ENCODE measurements at places on chromosomes 11 and 22.
A peak's percentile ranks its signal among the peaks of the same experiment; 100 is the strongest.

DNA sequence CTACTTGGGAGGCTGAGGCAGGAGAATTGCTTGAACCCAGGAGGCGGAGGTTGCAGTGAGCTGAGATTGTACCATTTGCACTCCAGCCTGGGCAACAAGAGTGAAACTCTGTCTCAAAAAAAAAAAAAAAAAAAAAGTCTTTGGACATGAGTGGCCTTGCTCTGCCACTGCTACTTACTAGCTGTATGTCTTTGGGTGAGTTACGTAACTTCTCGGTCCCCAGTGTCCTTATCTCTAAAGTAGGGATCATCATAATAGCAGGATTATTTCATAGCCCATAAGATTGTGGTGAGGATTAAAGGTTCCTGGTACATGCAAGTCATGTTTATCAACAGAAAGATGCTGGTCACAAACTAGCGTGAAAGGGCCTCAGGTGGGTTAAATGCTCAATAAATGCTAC, 53.9 kb upstream of the HEPHL1 start:
- no peak for DNase-seq

- DNase-seq, result no peak
Measured at GRCh38 chr22:35558031-35558430, 17.4 kb downstream of the RASD2 start.

DNA sequence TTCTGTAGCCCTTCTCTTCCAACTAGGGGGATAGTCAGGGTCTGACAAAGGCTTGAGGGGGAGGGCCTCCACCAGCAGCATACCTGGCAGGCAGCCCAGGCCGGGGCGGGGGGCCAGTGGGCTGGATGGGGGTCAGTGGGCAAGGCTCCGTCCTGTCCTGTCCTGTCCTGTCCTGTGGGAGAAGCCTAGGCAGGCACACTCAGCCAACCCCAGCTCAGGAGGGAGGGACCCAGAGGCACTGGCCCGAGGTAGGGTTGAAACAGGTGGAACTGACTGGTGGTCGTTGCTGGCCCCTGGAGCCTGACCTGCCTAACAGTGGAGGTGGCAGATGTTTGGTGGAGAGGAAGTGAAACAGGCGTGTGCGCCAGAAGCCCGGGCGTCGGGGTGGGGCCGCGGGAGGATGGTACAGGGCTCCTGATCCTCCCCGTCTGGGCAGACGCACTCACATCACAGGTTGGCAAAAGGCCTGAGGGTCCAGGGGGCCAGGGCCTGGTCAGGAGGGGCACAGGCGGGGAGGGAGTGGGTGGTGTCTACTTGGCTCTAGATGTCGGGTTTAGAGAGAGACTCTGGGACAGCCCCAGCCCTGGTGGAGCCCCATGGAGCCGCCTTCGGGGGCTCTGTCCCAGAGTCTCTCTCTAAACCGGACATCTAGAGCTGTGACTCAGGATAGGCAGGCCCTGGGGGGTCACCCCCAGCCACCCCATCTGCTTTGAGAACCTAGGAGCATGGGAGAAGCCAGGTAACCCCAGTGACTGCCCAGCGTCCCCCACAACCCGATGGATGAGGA, 32.5 kb upstream of the GRAMD4 start:
- DNase-seq, result no peak

DNA sequence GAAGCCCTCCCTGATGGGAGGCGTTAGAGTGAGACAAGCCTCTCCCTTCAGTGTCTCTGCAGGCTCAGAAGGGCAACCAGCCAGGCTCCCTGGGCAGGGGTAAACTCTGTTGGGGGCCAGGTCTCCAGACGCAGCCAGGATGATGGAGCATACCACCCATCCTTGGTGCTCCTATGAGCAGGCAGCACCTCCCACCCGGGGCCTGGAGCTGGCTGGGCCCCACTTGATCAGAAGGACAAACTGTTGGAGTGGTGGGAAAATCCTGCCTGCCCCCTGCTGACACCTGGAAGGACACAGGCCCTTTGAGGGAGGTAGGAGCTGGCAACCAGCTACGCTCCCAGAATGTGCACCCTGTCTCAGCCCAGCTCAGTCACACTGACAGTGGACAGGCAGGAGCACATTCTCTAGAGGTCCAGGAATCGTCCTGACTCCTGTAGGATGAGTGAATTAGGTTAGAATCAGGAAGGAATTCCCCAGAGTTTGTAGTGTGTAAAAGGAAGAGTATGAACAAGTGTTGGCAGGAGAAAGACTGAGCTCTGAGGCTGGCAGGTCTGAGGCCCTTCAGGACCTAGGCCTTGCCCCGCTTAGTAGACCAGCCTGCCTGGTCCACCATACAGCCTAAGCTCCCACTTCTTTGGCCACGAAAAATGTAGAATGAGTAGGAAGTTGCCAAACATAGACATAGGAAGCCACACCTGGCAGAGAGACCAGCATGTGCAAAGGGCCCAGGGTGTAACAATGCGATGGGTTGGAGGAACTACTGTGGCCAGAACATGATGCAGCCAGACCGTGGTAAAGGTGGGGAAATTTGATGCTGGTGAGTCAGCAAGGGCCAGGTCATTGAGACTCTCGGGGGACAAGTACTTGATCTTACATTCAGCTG, 19.1 kb downstream of the ARHGEF17 start:
- DNase-seq, result no peak

DNA sequence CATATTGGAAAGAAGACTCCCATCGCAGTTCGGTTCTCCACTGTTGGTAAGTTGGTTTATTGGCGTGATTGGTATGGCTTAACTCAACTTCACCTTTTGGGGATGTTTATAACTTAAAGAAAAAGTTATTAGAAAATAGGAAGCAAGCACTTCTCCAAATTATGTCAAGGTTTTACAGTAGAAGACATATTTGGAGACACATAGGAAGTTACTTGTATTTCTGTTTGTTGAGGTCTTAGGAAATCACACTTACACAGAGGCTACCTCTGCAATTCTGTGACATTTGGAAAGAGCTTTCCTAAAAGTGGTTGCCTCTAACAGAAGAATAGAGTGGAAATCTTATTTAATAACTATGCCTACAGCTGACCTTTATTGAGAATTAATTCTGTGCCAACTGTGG, 12.3 kb downstream of the CAT start:
- no peak for DNase-seq

- peak; percentile 9 for DNase-seq
Measured at GRCh38 chr11:113255096-113255495, 59.3 kb upstream of the TTC12 start.

- DNase-seq, result no peak
Measured at GRCh38 chr11:134488913-134489312, 76.9 kb upstream of the B3GAT1 start.

GRCh38 chr11:108199446-108200321, 22.8 kb downstream of the NPAT start:
- DNase-seq, result peak; percentile 70

DNA sequence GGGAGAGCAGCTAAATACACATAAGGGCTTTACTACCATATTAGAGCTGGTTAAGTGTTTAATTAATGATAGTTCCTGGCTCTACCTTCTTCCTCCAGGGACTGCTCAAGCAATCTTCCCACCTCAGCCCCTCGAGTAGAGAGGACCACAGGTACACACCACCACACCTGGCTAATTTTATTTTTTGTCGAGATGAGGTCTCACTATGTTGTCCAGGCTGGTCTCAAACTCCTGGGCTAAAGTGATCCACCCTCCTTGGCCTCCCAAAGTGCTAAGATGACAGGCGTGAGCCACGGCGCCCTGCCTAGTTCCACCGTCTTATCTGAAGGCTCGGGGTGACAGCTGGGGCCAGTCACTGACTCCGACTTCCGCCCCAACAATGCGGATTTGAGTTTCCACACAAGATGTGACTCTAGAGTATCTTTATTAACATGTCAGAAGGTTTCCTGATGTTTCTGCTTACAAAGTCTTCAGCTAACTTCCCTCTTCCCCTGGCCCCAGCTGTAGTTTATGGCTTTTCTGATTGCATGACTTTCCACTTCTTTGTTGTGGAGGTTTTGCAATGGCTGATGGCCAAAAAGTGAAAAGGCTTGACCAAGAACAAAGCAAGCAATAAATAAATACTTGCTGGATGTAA, 16.8 kb downstream of the TPST2 start:
- DNase-seq, result no peak

DNA sequence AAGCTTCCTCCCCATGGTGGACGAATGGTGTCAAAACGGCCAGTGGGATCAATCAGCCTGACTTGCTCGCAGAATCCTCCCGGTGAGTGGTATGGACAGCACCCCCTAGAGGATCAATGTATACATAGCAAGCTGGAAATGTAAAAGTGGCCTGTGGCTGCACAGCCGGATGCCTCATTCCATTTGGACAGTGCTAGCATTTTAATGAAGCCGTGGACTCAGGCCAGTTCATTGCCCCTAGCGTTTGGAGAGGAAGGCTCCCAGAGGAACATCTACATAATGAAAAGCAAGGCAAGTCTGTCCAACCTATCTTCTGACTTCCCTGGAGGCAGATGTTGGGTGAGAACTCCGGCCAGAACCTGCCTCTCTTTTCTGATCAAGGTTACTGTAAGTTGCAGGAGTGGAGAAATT, 942.3 kb downstream of the NTM start:
- DNase-seq, result no peak

- no peak for DNase-seq
Measured at GRCh38 chr11:13223112-13223511, 54.5 kb upstream of the BMAL1 start.

DNA sequence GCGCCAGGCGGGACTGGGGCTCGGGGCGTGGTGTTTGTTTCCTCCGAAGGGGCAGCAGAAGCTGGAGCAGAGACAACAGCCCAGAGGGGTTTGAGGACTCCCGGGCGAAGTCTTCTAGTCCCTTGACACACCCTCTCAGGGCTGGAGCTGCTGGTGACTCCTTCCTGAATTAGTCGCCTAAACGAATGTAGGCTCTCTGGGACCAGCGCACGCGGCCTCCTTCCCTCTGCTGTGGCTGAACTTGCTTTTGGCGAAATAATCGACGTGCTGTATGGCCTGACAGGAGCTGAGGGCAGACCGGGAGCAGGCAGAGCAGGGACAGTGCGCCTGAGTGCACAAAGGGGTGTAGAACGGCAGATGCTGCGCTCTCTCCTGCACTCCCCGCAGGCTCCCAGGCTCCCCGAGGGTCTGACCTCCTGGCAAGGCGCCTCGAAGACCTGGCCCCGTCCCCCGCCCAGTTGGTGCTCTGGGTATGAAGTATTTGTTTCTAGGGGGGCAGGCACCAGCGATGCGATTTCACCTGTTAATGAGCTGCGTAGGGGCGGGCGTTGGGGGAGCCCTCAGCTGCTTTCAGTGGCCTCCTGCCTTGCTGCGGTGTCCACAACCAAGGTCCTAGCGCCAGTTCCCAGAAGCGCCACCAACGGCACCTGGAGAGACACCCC, 5.3 kb downstream of the SLC17A6 start:
- no peak for DNase-seq

DNA sequence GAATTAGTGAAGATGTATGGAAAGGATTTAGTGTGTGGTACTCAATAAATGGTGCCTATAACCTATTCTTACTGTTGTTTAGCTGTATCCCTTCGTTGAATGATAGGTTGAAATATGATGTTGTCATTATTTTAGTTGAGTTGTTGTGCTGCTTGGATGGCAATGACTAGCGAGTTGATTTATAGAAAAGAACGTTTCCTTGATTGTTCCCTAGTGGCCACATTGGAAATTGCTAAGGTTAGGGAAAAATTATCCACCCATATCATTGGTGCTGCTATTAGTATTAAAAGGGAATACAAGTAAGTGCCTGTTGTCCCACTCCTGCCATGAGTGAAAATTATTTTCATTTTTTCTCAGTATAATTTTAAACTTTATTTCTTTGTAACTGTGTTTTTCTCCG, 14.5 kb downstream of the EMSY start:
- no peak for DNase-seq

- DNase-seq, result no peak
Measured at GRCh38 chr22:39581303-39581702, 10.8 kb downstream of the CACNA1I start.

DNA sequence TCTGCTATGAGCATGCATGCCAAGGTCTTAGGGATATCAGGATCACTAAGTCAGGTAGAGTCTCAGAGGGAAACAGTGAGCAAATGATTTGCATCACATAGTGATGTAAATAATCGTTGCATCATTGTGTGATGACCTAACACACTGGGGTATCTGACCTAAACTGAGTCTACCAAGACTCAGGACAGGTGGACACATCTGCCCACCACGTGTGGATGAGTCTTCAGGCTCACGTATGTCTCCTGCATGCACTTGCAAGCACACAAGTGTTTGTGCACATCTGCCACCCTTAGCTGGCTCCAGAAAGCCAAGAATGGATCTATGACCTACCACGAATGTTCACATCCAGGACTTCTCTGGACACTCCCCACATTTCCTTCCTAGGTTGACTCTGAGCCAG, 111.2 kb downstream of the FEZ1 start:
- no peak for DNase-seq
